ENCODE measurements at places on chromosomes 6 and 20.

- no peak for DNase-seq
These were observed 517.9 kb downstream of the C6orf118 start for GRCh38 chr6:164791498-164791897.

- no peak for DNase-seq
These were observed 26.1 kb upstream of the ADTRP start for GRCh38 chr6:11804701-11805100.

GRCh38 chr6:13165502-13166172 lies 162.7 kb downstream of the TBC1D7 start:
- no peak for DNase-seq

GRCh38 chr6:166473886-166474571 lies 91.3 kb upstream of the MPC1 start:
- no peak for DNase-seq

DNA sequence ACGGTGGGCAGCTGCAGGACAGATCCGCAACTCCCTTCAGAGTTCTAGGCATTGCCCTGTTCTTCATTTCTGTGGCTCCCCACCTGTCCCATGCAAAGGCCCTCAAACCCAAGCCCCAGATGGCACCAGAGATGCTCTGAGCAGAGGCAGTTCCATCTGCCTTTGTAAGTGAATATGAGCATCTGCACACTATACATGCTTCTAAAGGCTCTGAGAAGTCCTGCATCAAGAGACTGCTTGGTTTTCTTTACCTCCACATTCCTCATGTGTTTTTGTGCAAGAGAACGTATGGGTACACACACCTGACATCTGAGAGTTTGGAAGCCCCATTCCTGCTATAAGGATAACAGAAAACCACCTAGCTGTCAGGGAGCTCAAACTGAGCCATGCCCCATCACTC lies 14.4 kb upstream of the CST7 start:
- no peak for DNase-seq

GRCh38 chr6:41072836-41073202 lies at the start of gene NFYA:
TSS of gene NFYA (plus strand) at chr6:41072974. CDS start at chr6:41079090, 6,116 bp downstream.
- no peak for DNase-seq

- DNase-seq, result peak; percentile 65
These were observed 61.1 kb downstream of the TBC1D7 start for GRCh38 chr6:13267142-13267651.

- DNase-seq, result no peak
These were observed 48.9 kb downstream of the MYB start for GRCh38 chr6:135229996-135230395.

DNA sequence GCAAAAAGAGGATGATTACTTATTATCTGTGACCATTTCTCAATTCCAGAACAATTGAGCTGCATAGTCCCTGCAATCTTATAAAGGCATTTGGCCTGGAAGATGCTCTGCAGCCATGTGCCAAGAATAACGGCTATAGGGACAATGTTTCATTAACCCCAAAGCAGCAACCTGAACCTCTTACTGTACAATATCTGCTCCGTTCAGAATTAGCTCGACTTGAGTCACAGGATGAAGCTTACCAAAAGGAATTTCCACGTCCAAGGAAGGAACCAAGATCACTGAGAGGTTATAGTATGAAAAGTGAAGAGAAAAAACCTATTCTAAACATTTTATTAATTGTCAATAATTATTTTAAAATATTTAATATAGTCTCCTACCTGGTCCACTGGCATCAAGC lies 167.3 kb upstream of the GMDS start:
- DNase-seq, result no peak

GRCh38 chr6:25669413-25669812 lies 17.4 kb downstream of the SCGN start:
- no peak for DNase-seq

GRCh38 chr6:83868639-83869038 lies 9.2 kb downstream of the CYB5R4 start:
- DNase-seq, result no peak

All from hematopoietic multipotent progenitor cell treated with erythropoietin and hydrocortisone succinate and interleukin-3 and kit ligand, for 4 days (in vitro differentiated cells).